ENCODE measurements at places on chromosomes 6 and 20.

DNA sequence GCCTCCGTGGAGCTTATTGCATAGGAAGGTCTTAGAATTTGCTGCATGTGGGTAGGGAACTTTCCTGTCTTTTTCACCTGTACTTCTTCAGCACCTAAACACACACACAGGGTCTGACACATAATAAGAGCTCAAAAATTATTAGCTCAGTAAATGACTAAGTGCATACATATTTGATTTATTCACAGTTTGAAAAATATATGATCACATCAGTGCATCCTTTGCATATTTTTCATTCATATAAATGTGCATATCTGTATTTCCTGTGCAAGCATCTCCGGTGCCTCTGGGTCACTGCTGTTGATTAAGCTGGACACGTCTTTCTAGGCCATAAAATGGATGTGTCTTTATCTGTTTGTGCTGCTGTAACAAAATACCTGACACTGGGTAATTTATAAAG lies 234.7 kb downstream of the UST start:
- no peak for DNase-seq

GRCh38 chr6:23301556-23301955 lies 732.2 kb downstream of the HDGFL1 start:
- DNase-seq: no peak

GRCh38 chr6:43965628-43966373 lies 161.5 kb downstream of the MRPL14 start:
- no peak for DNase-seq

DNA sequence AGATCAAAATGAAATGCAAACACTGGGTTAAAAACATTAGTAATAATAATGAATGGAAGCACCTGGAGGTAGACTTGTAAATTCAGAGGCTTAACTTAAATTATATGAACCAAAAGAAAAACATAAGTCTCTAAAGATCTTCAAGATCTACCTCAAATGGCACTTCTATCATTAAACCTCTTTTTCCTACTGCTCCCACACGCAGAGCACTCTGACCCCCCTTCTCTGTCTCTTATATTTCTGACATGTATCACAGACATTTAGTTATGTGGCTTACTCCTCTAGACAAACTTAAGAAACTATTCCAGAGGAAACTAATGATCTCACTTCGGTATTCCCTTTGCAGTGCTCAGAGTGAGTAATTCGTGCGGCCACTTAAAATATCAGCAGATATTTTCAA lies 1.1 kb downstream of the TBC1D32 start:
- DNase-seq: no peak

GRCh38 chr6:170211404-170212025 lies 79.4 kb downstream of the DLL1 start:
- no peak for DNase-seq

DNA sequence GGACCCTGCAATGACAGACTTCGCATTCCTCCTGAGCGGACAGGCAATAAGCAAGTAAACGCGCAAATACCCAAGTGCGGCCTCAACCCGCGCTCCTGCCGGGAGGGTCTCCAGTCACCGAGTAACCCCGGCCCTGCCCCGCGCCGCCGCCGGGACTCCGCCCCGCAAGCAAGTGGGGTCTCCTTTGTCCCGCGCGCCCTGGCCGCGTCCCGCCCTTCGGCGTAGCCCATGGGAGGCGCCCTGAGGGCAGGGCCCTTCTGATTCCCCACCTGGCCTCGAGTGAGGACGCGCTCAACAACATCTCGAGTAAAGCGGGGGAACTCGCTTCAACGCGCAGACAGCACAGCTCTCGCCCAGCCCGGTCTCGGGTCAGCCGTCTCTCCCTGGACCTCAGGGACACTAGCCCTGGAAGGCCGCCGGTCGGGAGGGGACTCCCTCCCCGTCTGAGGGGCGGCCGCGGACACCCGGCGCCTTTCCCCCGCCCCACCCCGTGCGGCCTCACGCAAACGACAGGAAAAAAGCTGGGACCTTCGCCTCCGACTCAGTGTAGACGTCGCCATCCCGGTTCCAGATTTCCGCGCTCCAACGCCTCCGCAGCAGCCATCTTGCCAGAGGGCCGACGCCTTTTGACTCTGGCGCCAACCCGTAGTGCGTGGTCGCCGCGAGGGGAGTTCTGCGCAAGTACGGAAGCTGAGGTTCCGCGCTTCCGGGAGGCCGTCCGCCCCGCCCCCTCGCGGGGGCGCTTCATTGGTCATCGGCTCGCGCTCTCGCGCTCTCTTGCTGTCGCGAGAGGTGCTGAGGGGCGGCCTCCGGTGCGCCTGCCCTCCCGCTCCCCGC lies 461 bp upstream of the GID8 start:
- DNase-seq: peak; percentile 97

DNA sequence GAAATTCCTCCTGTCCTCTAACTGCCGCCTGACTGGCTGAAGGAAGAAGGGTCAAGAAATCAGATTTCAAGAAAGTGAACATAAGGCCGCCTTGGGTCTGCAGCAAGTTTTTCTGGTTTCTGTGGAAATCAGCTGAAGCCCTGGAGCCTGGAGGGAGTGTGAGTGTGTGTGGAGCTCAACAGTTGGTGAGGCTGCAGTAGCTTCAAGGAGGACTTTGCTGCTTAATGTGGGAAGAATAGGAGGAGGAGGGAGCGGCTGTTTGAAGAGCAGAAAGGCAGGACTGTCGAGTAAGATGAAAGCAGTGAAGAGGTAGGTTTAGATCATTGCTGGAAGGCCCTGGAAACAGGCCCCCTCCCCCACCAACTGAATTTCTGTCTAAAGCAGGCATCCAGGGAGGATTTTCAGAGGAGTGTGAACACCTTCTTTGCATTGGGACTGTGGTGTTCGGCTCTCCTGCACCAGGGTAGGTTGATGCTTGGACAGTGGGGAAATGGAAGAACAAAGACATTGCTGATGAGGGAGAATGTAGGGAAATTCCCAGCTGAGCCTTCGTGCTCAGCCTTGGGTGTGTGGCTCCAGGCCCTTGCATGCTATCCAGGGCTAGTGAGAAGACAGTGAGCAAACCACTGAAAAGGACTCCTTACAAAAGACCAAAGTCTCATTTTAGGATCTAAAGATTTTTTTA lies 79.5 kb upstream of the VSTM2L start:
- DNase-seq: no peak

GRCh38 chr20:55678126-55678525 lies 327.2 kb downstream of the CBLN4 start:
- DNase-seq: no peak

- no peak for DNase-seq
Observed at GRCh38 chr6:67287566-67287965, 1347.5 kb upstream of the ADGRB3 start.

GRCh38 chr6:127013865-127014264 lies 104.6 kb upstream of the RSPO3 start:
- DNase-seq: no peak

DNA sequence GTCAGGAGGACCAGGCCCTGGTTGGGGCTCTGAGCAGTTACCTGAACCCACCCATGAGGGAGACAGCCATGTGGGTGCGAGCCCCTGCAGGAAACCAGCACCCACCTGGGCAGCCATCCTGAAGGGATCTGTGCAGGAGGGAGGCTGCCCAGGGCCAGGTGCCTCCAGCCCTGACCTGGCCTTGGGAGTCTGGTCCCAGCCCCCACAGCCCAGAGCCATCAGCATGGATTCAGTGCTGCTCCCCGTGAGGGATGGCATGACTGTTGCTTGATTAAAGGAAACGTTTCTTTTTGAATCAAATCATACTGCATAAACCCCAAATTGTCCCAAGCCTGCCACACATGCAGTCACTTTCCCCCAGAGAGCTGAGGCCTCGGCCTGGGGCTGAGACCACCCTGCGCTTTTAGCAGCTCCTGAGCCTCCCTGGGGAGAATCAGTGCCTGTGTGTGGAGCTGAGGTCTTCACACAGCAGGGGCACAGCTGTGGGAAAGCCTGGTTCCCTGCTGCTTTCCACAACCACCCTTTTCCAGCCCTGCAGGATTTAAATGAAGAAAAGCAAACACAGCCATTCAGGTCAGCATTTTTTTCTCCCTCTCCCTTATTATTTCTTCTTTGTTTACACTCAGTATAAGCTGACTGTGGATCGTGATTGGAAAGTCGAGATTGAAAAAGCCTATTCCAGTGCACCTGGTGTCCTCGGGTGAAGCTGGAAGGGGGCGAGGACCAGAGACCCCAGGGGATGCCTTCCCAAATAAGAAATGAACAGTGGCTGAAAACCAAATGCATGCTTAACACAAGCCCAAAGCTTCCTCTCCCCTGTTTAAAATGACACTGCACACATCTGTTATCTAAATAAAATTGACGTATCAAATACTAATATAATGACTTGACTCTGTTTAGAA lies 283.9 kb downstream of the SMOC2 start:
- DNase-seq: no peak

GRCh38 chr6:147942363-147942762 lies 400.3 kb upstream of the SASH1 start:
- DNase-seq: no peak

- no peak for DNase-seq
Observed at GRCh38 chr6:126905917-126906316, 212.6 kb upstream of the RSPO3 start.

GRCh38 chr6:132977413-132977812 lies 163.0 kb downstream of the RPS12 start:
- no peak for DNase-seq

GRCh38 chr6:21438986-21439352 lies 154.6 kb upstream of the SOX4 start:
- DNase-seq: no peak

DNA sequence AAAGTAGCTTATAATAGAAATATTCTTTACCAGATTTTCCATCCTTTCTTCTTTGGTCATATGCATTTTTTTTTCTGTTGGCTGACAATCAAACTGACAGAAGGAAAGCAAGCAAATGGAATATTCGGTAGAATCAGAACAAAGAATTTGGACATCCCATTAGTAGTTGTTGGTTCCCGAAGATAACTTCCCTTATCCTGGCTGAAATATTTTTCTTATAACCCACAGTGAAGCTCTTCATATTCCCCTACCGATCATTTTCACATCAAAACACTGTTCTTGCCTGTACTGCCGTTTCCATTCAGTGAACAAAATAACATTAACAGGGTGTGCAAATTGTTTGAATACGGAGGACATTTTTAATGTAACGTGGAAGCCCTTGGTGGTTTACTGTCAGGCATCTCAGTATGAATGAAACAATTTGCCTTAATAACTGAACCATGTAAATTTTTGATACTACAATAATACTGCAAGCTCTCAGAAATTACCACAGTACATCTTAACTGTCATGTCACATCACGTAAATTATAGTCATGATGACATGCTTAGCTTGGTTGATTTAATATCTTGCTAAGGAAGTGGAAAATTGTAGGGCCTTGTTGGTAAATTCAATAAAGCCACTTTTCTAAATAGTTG lies 311.5 kb downstream of the LAMA2 start:
- no peak for DNase-seq

- DNase-seq: no peak
Observed at GRCh38 chr6:65998544-65998943, 291.5 kb upstream of the EYS start.

DNA sequence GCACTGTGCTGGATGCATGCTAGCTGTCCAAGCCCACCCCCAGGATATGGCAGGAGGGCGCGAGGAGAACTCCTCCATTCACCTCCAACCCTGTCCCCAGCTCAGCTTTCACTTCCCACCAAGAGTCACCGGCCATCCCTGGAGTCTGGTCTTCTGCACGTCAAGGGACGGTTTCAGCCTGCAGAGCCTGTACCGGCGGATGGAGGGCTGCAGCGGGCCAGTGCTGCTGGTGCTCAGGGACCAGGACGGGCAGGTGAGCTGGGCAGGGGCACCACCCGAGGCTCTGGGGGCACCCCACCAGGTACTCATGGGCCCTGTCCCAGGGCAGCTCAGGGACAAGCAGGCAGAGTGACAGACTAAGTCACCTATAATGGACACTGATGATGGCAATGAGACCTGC lies 3.0 kb downstream of the TLDC2 start:
- no peak for DNase-seq

GRCh38 chr6:12548526-12548925 lies 168.0 kb upstream of the PHACTR1 start:
- no peak for DNase-seq

DNA sequence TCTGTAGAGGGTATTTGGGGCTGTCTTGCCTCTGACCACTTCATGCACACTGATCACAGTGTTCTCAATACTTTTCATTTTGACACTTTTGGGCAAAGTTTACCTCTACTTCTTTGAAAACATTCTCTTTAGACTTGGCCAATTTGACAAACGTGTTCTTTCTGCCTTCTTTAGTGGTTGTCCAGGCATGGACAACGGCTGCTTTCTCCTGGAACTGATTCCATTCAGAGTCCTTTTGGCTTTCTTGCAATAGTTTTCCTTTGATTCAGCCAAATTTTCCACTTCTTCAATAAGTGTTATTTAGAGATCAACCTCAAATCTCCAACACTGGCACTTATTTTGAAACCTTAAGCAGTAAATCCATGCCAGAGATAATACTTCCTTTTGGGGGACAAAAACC lies 6.7 kb upstream of the CST9 start:
- no peak for DNase-seq

DNA sequence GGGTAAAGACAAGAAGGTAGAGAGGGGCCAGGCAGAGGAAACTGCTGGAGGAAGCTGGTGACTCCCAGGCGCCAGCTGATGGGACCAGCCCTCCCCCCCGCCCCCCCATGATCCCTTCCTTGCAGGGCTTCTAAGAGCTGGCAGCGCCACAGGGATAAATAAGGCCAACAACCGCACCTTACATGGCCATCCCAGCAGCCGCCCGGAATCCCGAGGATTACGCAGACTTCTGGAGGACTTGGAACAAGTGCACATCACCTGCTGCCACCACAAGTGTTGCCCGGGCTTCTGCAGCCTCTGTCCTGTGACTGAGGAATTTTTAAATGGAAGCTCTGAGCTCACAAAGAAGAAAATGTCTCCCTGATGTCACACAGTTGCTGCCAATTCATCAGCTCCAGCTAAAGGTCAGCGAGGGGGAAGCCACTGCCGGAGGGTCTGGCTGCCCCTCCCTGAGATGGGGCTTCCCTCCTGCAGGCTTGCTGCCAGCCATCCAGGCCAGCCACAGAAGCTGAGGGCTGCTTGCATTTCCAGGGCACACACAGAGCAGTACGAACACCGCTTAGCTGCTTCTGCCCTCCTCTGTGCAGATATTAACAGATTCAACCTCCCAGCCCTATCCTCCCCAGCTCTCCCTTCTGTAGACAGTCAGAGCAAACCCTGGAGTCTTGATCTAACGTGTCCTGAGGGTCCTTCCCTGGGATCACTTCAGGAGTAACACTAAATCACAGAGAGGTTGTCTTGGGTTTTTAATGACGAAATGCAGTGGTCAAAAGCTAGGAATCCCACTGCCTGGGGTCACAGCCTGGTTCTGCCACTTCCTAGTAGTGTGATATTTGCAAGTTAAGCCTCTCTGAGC lies 38.6 kb upstream of the PIM1 start:
- DNase-seq: no peak

GRCh38 chr6:100462706-100463629 lies 1.8 kb downstream of the SIM1 start:
- DNase-seq: no peak

DNA sequence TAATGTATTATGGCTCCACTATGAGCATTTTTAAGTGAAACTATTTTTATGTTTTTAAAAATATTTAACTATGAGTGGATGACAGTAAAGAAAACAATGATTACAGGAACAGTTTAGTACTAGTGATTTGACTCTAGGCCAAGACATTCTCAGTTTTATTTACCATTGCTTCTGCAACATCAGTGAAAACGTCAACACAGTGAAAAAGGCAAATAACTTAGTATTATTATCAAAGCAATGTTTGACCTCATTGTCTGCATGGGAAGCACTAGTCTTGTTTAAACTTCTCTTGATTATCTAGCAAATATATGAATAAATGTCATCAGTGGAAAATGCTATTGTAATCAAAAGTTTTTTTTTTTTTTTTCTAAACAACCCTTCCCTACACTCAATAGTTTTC lies 165.0 kb downstream of the HTR1B start:
- DNase-seq: no peak

- DNase-seq: no peak
Observed at GRCh38 chr6:7110092-7110792, 2.5 kb downstream of the RREB1 start.

Data from stimulated activated CD4-positive, alpha-beta T cell treated with anti-CD3 and anti-CD28 coated beads, Interleukin-4, amount 100 ng/mL, for 24 hours (primary cell).